ENCODE measurements at places on chromosomes 16 and 17.

DNA sequence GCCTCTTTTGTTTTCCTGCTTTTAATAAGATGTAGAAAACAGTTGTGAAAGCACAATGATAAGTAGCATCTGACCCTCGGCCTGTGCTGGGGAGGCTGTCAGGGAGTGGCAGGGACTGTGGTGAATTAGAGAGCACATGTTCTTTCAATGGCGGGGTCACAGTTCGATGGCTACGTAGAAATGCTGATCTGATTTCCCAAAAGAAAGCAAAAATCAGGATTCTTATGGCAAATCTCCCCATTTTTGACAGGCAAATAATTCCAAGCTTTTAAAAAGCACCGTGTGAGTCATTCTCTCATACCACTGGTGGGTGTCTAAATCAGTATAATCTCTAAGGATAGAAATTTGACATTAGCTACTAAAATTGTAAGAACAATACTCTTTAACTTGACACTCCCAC lies 4.2 kb upstream of the MAPK7 start:
- DNase-seq = no peak

DNA sequence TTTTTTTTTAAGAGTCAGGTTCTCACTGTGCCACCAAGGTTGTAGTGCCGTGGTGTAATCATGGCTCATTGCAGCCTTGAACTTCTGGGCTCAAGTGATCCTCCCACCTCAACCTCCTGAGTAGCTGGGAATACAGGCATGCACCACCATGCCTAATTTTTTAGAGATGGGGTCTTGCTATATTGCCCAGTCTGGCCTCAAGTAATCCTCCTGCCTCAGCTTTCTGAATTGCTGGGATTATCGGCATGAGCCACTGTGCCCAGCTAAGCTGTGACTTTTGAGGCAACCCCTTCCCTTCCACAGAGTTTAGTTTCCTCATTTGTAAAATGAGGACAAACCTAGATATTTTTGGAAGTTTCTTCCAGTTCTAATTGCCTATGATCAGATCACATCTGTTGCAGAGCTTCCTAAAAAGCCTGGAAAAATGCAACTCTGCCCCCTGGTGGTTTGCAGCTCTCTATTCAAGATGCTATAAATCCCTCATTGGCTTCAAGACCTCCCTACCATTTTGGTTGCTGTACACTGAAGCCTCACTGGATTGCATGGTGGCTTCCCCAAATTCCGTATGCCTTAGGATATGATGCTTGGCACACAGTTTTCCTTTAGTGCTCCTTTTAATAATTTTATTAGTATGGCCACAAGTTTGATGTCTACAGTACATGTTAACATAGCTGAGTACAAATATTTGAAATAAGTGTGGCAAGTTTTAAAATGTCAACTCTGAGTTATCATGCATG lies 19.3 kb downstream of the GDE1 start:
- DNase-seq = peak; percentile 65

DNA sequence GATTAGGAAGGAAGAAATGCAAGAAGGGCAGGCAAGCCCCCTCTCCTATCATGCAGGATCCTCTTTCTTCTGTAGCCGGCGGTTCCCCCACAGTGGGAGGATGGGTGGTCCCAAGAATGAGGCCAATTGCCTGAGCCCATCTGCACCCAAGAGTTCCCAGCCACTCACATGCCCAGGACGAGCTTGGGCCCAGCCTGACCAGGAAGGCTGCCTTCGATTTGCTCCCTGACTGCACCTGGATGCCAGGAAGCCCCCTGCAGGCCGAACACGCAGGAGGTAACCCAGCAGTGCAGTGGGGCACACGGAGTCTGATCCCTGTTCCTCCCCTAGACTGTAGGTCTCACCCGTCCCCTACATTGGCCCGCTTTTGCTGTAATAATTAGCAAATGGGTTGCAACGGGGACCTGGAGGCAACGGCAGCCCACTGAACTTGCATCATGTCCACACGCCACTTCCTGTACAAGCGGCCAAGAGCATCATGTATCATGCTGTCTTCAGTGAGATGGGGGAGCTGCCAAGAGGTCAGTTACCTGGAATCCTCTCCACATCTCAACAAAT lies 67.5 kb downstream of the AMFR start:
- DNase-seq = no peak

DNA sequence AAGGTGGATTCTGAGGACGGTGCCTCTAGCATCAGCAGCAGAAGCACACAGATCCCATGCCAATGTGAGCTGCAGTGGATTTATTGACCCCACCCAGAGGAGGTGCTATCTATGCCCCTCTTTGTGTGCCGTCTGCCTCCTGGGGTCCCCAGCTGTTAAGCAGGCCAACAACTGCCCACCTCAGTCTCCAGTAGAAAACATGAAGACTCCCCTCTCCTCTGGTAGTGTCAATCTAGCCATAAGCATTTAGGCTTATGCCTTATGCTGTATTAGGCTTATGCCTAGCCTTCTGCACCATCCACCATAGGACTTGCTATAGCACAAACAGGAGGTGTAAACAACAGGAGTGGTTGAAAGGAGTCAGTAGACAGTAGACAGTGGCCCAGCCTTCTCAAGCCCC lies 417.9 kb upstream of the C16orf82 start:
- no peak for DNase-seq

DNA sequence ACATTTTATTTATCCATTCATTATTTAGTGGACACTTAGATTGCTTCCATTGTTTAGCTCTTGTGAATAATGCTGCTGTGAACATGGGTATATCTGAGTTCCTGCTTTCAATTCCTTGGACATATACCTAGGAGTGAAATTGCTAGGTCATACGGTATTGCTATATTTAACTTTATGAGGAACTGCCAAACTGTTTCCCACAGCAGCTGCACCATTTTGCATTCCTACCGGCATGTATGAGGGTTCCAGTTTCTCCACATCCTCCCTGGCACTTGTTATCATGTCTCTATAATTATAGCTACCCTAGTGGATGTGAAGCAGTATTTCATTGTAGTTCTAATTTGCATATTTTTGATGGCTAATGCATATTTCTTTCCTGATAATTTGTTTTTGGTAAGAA lies 23.7 kb upstream of the DRG2 start:
- no peak for DNase-seq

GRCh38 chr17:32015245-32016013 lies 8.2 kb downstream of the LRRC37B start:
- no peak for DNase-seq

GRCh38 chr16:17469011-17469740 lies 1.6 kb downstream of the XYLT1 start:
- no peak for DNase-seq

DNA sequence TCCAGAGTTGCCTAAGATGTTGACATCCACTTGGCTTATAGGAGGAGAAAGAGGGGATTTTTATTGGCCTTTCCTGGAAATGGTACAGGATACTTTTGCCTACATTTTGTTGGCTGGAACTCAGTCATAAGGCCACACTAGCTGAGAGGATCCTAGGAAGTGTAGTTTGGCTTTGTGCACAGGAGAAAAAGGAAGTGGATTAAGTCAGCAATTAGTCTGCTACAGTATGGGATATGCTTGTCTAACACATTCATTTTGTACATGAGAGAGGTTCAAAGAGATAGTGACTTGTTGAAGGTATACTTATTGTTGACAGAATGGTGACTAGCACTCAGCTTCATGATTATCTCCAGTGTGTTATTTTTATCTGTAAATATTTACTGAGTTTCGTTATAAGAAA lies 10.3 kb downstream of the UTP18 start:
- no peak for DNase-seq

GRCh38 chr16:89080196-89080853 lies 13.3 kb upstream of the ACSF3 start:
- DNase-seq = no peak

- DNase-seq = peak; percentile 7
Observed at GRCh38 chr16:4111748-4112696, 4.2 kb downstream of the ADCY9 start.

DNA sequence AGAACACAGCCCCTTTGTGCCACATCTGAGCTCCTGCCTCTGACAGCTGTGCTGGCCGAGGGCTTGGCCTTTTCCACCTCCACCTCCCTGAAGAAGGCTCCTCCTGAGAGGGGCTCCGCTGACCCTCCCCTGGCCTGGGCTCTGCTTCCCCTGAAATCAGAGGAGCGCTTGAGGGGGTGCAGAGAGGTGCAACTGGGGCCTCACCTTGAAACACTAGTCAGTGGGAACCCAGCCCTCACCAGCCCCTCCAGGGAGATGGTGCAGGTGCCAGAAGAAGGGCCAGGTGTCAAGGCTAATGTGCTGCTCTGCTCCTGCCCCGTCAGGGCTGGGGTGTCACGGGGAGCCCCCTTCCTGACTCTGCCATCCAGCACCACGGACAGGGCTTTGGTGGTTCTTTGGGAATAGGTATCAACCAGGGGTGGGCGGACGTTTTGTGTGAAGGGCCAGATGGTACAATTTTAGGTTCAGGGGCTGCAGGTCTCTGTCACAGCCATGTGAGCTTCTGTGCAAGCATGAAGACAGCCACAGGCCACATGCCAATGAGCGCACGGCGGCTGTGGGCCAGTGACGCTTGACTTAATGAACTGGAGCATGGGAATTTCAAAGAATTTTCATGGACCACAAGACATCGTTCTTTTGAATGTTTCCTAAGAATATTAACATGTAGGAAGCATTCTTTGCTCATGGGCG lies 2.1 kb upstream of the ZG16B start:
- no peak for DNase-seq

DNA sequence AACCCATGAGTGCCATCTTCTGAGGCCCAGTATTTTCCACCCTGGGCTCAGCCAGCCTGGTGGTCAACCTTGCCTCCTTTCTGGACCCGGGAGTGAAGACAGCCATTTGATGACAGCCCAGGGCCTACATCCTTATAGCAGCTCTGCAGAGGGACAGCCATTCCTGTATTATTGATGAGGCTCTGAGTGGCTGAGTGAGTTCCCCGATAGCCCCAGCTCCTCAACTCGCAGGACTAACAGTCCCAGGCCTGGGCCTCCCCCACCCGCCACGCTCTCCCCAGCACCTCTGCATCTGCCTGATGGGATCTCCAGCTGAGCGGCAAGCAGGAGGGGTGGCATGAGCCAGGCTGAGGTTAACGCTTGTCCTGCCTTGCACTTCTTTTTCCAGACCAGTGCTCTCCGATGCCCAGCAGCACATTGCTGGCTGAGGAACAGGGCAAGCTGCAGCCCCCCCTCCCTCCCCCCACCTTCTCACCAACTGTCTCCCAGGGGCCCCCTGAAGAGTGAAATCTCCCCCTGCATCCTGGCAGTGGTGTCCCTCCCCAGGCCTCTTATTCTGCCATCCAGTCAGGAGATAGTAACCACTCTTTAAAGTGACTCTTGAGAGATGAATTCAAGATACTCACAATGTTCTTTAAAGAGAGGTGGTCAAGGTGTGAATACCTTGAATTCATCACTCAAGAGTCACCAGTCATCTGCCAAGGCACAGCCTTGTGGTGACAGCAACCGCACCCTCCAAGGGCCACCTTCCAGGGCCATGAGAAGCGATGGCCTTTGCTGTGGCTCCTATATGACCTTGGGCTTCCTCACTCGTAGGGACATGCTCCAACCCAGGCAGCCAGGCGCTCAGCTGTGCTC lies 23.5 kb downstream of the CACNG5 start:
- no peak for DNase-seq

- no peak for DNase-seq
Observed at GRCh38 chr16:80263181-80263823, 277.5 kb upstream of the DYNLRB2 start.

DNA sequence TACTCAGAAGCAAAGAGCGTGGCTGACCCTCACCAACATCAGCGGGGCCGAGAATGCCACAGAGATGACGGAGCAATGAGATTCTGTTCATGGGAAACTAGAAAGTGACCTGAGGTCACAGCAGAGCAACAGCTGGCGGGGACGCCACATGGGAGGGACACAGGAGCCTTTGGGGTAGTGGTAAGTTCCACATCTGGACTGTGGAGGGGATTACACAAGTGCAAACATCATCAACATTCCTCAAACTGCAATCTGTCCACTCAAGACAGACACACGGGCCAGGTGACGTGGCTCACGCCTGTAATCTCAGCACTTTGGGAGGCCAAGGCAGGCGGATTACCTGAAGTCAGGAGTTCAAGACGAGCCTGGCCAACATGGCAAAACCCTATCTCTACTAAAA lies 11.2 kb downstream of the HAGH start:
- DNase-seq = no peak

DNA sequence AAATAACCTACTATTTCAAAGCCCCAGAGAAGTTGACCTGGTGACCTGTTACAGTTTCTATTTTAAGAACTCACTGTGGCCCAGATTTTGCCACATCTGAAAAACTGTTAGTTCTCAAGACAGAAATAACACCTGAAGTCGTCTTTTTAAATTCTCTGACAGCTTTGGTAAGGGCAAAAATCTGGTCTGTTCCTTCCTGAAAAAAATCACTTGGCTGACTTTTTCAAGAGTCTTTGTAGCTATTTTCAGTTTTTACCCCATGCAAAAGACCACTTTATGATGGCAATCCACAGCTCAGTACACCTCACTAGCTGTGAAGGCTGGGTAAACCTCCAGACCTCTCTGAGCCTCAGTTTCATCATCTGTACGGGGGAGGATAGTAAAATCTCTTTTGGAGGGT lies 60.7 kb upstream of the SREBF1 start:
- DNase-seq = no peak

DNA sequence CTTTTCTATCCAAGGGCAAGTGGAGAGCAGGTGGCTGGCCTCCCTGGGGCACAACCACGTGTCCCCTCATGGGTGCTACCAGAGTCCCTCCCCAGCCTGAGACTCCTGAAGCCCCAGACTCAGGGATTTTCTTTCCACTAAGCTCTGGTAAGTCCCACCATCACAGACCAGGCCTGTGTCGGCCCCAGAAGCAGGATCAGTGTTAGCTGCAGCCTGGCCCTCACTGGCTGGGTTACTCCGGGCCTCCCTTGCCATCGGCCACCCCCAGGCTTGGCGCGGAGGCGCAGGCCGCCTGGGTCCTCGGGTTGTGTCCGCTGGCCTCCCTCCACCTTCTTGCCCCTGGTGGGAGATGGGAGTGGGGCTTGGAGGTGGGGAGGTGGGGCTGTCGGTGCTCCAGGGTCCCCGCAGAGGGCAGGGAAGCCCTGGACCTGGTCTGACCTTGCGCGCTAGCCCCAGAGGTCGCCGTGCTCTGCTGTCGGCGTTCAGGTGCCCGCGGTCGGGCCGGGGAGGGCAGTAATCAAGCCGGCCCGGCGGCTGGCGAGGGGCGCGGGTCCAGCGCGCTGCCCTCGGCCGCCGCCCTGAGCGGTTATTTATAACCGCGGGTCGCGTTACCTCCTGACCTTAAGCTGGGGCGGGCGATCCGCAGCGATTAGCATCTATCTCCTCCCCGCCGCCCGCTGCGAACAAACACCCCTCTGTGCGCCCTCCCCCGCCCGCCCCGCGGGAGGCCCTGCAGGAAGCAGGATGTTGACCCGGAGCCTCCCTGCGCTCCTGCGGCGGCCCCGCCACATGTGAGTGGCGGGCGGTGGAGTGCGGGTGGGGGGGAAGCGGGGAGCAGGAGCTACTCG lies 78.1 kb upstream of the TOB1 start:
- peak; percentile 81 for DNase-seq

GRCh38 chr17:45402916-45403315 lies 29.8 kb downstream of the ARHGAP27 start:
- no peak for DNase-seq
